WTC11 (cell line): ENCODE measurements at places on chromosomes 12 and 14. TPM values are rescaled to one million over a fixed set of nuclear protein-coding genes. Genes with fewer than 3 reads are reported as not detected.

DNA sequence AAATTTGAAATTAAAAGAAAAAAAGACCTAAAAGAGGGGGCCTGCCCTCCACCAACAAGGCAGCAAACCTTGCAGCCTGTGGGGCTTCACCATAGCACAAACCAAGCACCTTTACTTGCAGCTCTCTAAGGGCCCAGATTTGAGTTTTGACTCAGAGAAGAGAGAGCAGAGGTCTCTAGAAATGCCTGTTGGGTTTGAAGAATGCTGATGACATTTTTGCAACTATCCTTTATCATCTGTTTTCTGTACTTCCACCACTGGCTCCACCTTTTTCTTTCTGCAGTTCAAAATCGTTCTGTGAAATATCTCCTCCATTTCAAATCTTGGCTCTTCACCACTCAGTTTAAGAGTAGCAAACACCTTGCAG, 83.8 kb upstream of the HMGA2 start:
- no peak for DNase-seq
- peaks cover 41% of the 10 kb centered on the region for H3K4me1 ChIP-seq
- H3K36me3 ChIP-seq = peaks cover 8% of the 10 kb centered on the region
- H3K27ac ChIP-seq = peak overlapping the region; percentile 92

DNA sequence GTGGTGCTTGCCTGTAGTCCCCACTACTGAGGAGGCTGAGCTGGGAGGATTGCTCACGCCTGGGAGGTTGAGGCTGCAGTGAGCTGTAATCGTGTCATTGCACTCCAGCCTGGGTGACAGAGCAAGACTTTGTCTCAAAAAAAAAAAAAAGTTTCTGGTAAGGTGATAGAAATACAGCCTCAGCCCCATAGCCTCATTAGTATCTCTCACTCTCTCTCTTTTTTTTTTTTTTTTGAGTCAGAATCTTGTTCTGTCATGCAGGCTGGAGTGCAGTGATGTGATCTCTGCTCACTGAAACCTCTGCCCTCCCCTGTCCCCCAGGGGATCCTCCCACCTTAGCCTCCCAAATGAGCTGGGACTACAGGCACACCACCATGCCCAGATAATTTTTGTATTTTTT, 19.2 kb downstream of the MTHFD1 start:
- 0 out of 2 replicates have a peak overlapping the region, but pooled peaks have one; percentile 41 for H3K27ac ChIP-seq
- no peak overlapping the region for H3K4me3 ChIP-seq
- no peaks in the 10 kb centered on the region for H3K27me3 ChIP-seq
- no peak for DNase-seq

- H3K4me3 ChIP-seq = no peak overlapping the region
- no peak overlapping the region for H3K27ac ChIP-seq
- DNase-seq = no peak
- no peaks in the 10 kb centered on the region for H3K4me1 ChIP-seq
Measured at GRCh38 chr14:104989951-104990303, 4.3 kb downstream of the CLBA1 start.

DNA sequence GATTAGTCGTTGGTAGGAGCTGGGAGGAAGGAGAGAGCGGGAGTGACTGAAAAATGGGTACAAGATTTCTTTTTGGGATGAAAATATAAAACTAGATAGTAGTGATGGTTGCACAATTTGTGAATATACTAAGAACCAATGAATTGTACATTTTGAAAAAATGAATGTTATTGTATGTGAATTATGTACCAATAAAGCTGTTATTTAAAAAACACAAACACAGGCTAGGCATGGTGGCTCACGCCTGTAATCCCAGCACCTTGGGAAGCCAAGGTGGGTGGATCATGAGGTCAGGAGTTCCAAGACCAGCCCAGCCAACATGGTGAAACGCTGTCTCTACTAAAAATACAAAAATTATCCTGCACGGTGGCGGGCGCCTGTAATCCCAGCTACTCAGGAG, 32.1 kb downstream of the PPP1R13B start:
- peaks cover 2% of the 10 kb centered on the region; the same call in 1 of the 2 replicates for H3K36me3 ChIP-seq
- no peak overlapping the region for H3K27ac ChIP-seq
- H3K4me3 ChIP-seq = no peak overlapping the region
- H3K4me1 ChIP-seq = peaks cover 13% of the 10 kb centered on the region

GRCh38 chr12:47077206-47078085, 2.0 kb upstream of the PCED1B start:
- H3K27ac ChIP-seq = no peak overlapping the region
- H3K4me1 ChIP-seq = peaks cover 58% of the 10 kb centered on the region
- no peak for DNase-seq
- peaks cover 18% of the 10 kb centered on the region for H3K27me3 ChIP-seq

GRCh38 chr12:32296567-32296966, 102.8 kb upstream of the FGD4 start:
- no peak for DNase-seq
- peak overlapping the region; percentile 60; the same call in 1 of the 2 replicates for H3K27ac ChIP-seq
- H3K36me3 ChIP-seq = peaks cover 18% of the 10 kb centered on the region
- H3K27me3 ChIP-seq = no peaks in the 10 kb centered on the region

DNA sequence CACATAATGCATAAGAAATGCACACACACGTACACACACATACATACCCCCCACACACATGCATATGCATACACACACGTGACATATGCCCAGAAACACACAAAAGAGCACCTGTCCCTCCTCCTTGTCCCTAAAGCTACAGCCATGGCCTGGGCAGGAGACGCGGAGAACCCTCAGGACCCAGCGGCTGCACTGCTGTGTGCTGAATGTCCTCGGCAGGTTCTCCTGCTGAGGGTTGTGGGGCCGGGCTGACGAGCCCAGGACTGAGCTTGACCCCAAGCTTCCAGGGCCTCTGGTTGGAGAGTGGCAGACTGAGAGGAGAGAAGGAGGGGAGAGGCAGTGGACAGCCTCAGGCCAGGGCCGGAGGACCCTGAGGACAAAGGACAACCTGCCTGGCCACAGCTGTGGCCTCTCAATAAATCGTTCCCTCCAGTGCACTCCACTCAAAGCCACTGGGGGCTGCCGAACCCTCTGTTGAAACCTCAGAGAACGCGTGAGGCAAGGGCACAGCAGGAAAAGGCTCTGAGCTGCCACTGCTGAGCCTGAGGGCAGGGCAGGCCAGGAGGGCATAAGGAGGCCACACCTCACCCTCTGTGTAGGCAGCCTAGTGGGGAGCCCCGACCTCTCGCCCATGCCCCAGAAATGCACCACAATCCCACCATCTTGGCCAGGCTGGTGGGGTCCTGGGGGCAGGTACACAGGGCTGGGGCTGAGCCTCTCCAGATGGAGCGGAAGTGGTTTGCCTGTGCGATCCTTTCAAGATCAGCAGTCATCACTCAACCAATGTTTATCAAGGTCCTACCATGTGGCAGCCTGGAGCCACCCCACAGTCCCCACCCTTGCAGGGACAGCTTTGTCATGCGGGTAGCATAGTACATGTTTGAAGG, 3.1 kb downstream of the CACNA2D4 start:
- no peaks in the 10 kb centered on the region for H3K27me3 ChIP-seq
- no peaks in the 10 kb centered on the region for H3K36me3 ChIP-seq
- H3K27ac ChIP-seq = peak overlapping the region; percentile 80; the same call in 1 of the 2 replicates
- DNase-seq = no peak
- H3K4me3 ChIP-seq = no peak overlapping the region
- H3K4me1 ChIP-seq = peaks cover 19% of the 10 kb centered on the region

DNA sequence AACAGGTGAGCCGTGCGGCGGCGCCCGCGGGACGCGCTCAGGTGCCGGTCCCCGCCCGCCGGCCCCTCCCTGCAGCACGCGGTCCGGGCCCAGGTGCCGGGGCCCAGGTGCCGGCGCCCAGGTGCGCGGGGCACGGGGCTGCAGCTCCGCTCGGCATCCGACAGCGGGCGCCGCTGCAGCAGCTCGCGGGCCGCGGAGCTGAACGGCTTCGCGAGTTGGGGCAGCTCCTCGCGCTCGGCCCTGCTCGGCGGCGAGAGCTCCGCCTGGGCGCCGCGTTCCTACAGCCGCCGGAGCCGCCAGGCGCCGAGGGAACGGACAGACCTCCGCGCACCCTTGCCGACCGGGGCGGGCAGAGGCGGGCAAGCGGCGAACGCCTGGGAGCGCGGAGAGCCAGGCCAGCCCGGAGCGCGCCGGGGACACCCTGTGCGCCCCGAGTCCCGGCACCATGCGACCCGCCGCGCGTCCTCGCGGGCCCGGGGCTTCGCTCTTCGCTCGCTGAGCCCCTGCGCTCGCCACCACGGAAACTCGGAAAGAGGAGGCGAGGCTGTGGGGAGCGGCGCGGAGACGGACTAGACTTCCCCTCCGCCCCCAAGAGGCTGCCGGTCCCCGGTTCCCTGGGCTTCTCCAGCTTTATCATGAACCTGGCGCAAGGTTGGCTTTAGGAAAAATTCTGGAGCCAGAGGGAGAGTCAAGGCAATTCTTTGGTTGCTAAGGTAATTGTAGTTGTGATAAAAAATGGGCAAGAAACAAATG, at the start of gene RGS6:
Gene RGS6, plus strand, starts transcription at position 201 of the 753 bp plus-strand sequence.
- no peaks in the 10 kb centered on the region; the same call in 1 of the 2 replicates for H3K36me3 ChIP-seq
- H3K27ac ChIP-seq = no peak within 1 kb of the TSS
- peaks cover 17% of the 10 kb centered on the region for H3K4me1 ChIP-seq
- peak; percentile 82 for DNase-seq
- peak within 1 kb of the TSS; percentile 79 for H3K4me3 ChIP-seq
- peaks cover 55% of the 10 kb centered on the region for H3K27me3 ChIP-seq

- H3K4me1 ChIP-seq = peaks cover 23% of the 10 kb centered on the region
- no peak overlapping the region for H3K4me3 ChIP-seq
Measured at GRCh38 chr12:101608301-101609133, 13.7 kb downstream of the MYBPC1 start.

SRSF5 gene
- total RNA-seq = 256 to 288 TPM (median 275 TPM) in 3 replicates

PRKD1 gene
- 5.8 to 7.6 TPM (median 6.1 TPM) in 3 replicates for total RNA-seq

DACT1 gene
- 19.8 to 21.2 TPM (median 20.2 TPM) in 3 replicates for total RNA-seq

EMC9 gene
- 41.3 to 47.9 TPM (median 44.4 TPM) in 3 replicates for total RNA-seq

TAS2R9 gene
- total RNA-seq = not detected in 3 replicates

LRRC9 gene
- 0.79 to 0.99 TPM (median 0.82 TPM) in 3 replicates for total RNA-seq

TAS2R13 gene
- 0.37 to 0.62 TPM (median 0.37 TPM) in 3 replicates for total RNA-seq
